ENCODE measurements at places on chromosomes 11 and 22.
A peak's percentile ranks its signal among the peaks of the same experiment; 100 is the strongest.

DNA sequence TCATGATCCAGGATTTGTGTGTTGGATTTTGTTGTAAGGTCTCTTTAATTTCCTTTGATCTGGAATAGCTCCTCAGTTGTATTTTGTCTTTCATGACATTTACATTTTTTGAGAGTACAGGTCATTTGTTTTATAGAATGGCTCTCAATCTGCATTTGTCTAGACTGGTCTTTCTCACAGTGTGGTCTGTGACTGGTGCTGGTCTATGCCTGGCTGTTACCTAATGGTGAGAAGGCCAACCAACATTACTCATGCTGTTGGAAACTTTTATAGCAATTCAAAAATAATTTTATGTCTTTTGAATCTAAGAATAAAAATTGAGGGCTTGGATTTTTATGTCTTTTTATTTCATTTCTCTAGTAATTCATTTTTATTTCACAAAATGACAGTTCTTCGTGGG is 3.9 kb upstream of the NCR3LG1 start:
- no peak overlapping the region for H3K4me3 ChIP-seq
- H3K27ac ChIP-seq = no peak overlapping the region
- H3K36me3 ChIP-seq = no peaks in the 10 kb centered on the region
- H3K27me3 ChIP-seq = no peaks in the 10 kb centered on the region
- no peak for DNase-seq

GRCh38 chr22:49210606-49211005 is 617.1 kb downstream of the BRD1 start:
- H3K4me3 ChIP-seq = no peak overlapping the region
- DNase-seq = no peak
- H3K27me3 ChIP-seq = peaks cover 28% of the 10 kb centered on the region
- no peaks in the 10 kb centered on the region for H3K4me1 ChIP-seq

DNA sequence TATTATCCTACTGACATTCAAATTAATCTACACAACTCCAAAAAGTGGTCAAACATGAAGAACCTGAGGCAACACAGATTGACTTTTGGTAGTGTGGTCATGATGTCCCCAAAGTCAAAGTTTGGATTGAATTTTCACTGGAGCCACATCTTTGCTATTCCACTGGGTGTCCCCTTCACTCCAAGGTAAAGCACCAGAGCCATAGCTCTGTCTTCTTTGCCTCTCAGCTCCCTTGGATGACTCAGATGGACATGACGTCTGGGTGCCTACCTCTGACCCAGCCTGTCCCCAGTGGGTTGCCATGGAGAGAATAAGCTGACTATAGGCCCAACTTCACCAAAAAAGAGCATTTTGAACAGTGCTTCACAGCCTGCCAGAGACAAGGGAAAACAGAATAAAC is 57.4 kb upstream of the ARHGAP42 start:
- no peak overlapping the region for H3K4me3 ChIP-seq
- no peak for DNase-seq
- no peaks in the 10 kb centered on the region for H3K4me1 ChIP-seq
- no peaks in the 10 kb centered on the region for H3K27me3 ChIP-seq

DNA sequence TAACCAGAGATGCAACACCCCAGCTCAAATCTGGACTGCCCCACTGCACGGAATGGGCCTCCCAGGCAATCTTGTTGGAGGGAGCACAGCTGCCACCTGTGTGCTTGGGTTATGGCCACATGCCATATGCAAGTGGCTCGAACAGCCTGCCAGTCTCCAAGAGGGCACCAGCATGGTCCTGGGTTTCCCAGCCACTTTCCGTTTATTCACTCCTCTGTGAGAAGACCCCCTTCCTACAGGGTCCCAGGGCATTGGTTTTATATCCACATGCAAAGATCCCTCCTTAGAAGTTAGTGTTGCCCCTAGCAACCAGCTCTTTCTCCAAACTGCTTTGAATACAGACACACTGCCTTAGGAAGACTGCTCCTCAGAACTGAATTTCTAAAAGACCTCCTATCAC is 487.8 kb downstream of the BUD13 start:
- DNase-seq = no peak
- H3K4me1 ChIP-seq = no peaks in the 10 kb centered on the region
- no peak overlapping the region for H3K4me3 ChIP-seq
- no peak overlapping the region for H3K27ac ChIP-seq
- no peaks in the 10 kb centered on the region for H3K27me3 ChIP-seq

- no peak overlapping the region for H3K4me3 ChIP-seq
- H3K27me3 ChIP-seq = no peaks in the 10 kb centered on the region
- DNase-seq = no peak
- no peaks in the 10 kb centered on the region for H3K36me3 ChIP-seq
- no peak overlapping the region for H3K27ac ChIP-seq
Measured at GRCh38 chr11:102581066-102581465, 44.1 kb downstream of the MMP20 start.

DNA sequence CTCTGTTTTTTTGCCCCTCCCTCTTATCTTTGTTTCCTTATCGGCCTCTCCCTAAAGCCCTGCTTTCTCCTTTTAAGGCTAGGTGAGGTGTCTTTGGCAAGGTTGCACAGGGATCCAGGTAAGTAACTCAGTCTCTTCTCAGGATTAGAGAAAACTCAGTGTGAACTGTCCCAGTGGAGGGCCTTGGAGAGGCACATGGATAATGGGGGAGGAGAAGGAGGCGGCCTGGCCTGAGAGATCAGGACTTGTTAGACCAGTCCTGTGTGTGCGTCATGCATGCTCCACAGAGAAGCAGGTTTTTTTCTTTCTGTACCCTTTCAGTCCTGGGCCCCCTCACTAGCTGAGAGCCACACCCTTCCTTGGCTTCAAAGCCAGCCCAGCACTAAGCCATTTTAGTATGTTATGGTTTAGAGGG is 19.9 kb downstream of the CTNND1 start:
- DNase-seq = no peak
- no peak overlapping the region for H3K4me3 ChIP-seq
- H3K27ac ChIP-seq = peak overlapping the region; percentile 91
- H3K27me3 ChIP-seq = no peaks in the 10 kb centered on the region
- H3K36me3 ChIP-seq = no peaks in the 10 kb centered on the region

DNA sequence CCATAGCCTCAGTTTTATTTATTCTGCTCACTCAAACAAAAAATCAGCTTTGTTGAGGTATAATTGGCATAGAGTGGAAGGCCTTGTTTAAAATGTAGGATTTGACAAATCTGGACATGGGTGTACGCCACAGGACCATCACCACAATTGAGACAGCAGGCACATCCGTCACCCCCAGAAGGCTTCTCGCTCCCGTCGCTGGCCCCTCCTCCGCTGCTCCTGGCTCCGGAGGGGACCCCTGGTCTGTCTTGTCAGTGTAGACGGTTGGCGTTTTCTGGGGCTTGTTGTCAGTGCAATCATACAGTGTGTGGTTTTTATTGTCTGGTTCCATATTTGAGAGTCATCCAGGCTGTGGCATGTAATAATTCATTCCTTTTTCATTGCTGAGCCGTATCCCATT is 97.6 kb downstream of the KCNQ1 start:
- DNase-seq = no peak
- no peak overlapping the region for H3K4me3 ChIP-seq
- no peak overlapping the region for H3K27ac ChIP-seq
- H3K27me3 ChIP-seq = no peaks in the 10 kb centered on the region
- no peaks in the 10 kb centered on the region for H3K36me3 ChIP-seq

DNA sequence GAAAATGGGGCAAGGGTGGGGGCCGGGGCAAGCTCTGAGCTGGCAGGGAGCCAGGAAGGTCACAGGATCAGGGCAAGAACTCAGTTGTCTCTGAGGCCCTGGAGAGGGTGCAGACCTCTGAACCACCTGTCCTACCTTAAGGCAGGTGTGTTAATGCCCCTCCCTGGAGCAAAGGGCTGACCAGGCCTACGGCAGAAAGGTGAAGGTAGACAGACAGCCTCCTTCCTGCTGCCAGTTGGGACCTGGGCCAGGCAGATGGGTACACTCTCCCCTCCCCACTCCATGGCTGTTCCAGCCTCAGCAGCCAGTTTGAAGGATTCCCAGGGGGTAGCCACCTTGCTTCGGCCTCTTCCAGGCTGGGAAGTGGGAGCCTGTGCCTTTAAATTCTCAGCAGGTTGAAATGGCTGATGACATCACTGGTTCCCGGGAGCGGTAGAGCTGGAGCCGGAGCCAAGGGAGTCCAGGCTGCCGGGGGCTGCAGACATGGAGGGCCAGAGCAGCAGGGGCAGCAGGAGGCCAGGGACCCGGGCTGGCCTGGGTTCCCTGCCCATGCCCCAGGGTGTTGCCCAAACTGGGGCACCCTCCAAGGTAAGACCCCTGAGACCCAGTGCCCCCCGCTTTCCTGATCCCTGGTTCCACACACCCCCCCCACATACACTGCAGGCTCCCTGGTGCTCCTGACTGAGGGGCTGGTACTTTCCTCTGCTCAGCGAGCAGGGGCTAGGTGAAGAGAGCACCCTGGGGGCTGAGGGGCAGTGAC is at the start of gene INPP5J:
TSS of gene INPP5J (plus strand) at position 435 of the 760 bp plus-strand sequence. CDS start at position 484, 49 bp downstream.
- DNase-seq = peak; percentile 62
- no peaks in the 10 kb centered on the region for H3K36me3 ChIP-seq
- H3K4me3 ChIP-seq = peak within 1 kb of the TSS; percentile 48
- peak within 1 kb of the TSS; percentile 80 for H3K27ac ChIP-seq
- H3K4me1 ChIP-seq = peaks cover 48% of the 10 kb centered on the region

DNA sequence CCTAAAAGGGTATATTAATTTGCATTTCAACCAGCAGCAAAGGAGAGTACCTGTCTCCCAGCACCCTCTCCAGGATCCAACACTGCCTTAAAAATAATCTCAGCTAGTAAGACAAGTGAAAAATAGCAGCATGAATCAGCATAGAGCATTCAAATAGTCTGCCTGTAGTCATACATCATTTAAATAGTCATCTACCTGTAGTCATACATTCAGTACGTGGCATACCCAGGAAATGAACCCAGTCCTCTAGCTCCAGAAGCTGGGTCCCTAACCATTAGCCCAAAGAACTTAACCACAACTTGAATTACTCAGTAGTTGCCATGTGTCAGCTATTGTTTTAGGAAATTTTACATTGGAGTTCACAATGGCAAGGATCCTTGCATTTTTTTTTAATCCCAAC is 9.3 kb downstream of the TENM4 start:
- H3K4me1 ChIP-seq = no peaks in the 10 kb centered on the region
- H3K27ac ChIP-seq = no peak overlapping the region
- DNase-seq = no peak

- peaks cover 25% of the 10 kb centered on the region for H3K4me1 ChIP-seq
- no peaks in the 10 kb centered on the region for H3K36me3 ChIP-seq
- no peaks in the 10 kb centered on the region for H3K27me3 ChIP-seq
Measured at GRCh38 chr22:19851291-19852176, 3.1 kb downstream of the GNB1L start.

- H3K4me3 ChIP-seq = peak overlapping the region; percentile 75
- no peaks in the 10 kb centered on the region for H3K27me3 ChIP-seq
- DNase-seq = peak; percentile 34
- H3K27ac ChIP-seq = peak overlapping the region; percentile 89
- no peaks in the 10 kb centered on the region for H3K36me3 ChIP-seq
- peaks cover 63% of the 10 kb centered on the region for H3K4me1 ChIP-seq
Measured at GRCh38 chr11:63839508-63840355, 822 bp downstream of the MARK2 start.

DNA sequence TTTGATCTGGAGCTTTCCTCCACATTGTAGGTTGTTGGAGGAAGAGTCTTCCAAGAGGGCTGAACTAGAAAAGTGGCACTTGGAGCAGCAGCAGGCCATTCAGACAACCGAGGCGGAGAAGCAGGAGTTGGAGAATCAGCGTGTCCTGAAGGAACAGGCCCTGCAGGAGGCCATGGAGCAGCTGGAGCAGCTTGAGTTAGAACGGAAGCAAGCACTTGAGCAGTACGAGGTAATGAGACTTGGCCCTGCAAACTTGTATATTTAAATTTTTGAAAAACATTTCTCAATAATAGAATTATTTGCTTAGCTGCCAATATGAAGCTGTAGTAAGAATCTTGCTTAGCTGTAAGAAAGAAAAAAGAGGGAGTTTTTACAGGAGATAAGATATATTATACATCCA is 84.0 kb downstream of the SWAP70 start:
- no peaks in the 10 kb centered on the region for H3K27me3 ChIP-seq
- H3K4me1 ChIP-seq = peaks cover 6% of the 10 kb centered on the region
- no peak for DNase-seq

- peaks cover 3% of the 10 kb centered on the region for H3K27me3 ChIP-seq
- H3K4me1 ChIP-seq = peaks cover 9% of the 10 kb centered on the region
- peak overlapping the region; percentile 69 for H3K27ac ChIP-seq
- no peak overlapping the region for H3K4me3 ChIP-seq
- no peaks in the 10 kb centered on the region for H3K36me3 ChIP-seq
Measured at GRCh38 chr11:15773476-15774387, 582.6 kb downstream of the SOX6 start.

GRCh38 chr11:122780296-122780949 is 57.9 kb upstream of the CRTAM start:
- H3K4me1 ChIP-seq = peaks cover 55% of the 10 kb centered on the region
- DNase-seq = no peak
- H3K27ac ChIP-seq = no peak overlapping the region
- H3K27me3 ChIP-seq = no peaks in the 10 kb centered on the region

DNA sequence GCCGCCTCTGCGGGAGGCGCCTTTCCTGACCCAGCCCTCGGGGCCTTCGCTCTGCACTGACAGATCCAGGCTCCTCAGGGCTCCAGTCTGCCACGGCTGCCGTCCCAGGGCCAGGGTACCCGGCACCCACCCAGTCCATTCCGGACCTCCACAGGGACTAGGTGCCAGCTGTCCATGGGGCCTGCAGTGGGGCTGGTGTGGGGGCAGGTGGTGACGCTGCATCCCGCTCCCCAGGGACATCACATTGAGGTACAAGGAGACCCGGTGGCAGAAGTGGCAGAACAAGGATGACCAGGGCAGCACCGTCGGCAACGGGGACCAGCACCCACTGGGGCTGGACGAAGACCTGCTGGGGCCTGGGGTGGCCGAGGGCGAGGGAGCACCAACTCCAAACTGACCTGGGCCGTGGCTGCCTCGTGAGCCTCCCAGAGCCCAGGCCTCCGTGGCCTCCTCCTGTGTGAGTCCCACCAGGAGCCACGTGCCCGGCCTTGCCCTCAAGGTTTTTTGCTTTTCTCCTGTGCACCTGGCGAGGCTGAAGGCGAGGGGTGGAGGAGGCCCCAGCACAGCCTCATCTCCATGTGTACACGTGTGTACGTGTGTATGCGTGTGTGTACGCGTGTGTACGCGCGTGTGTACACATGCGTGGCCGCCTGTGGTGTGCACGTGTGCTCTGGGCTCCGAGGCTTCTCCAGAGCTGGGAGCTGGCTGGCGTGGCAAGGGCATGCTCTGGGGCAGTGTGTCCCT is 16.7 kb downstream of the RNH1 start:
- no peak for DNase-seq
- peaks cover 21% of the 10 kb centered on the region for H3K36me3 ChIP-seq

GRCh38 chr22:29141078-29141688 is 64.5 kb upstream of the EMID1 start:
- no peaks in the 10 kb centered on the region for H3K36me3 ChIP-seq
- no peaks in the 10 kb centered on the region for H3K4me1 ChIP-seq
- DNase-seq = no peak
- no peak overlapping the region for H3K27ac ChIP-seq

- H3K27me3 ChIP-seq = peaks cover 10% of the 10 kb centered on the region
- H3K27ac ChIP-seq = no peak overlapping the region
Measured at GRCh38 chr11:132913886-132914285, 618.4 kb downstream of the OPCML start.

All from heart right ventricle (tissue), 16 donors.